Heart left ventricle (tissue), 16 donors: ENCODE measurements at places on chromosomes 1 and 21. TPM values are rescaled to one million over a fixed set of nuclear protein-coding genes. Genes with fewer than 3 reads are reported as not detected.

ATP1A4 gene
- polyA plus RNA-seq, result 0.12 TPM

TGFB2 gene
- polyA plus RNA-seq, result 2.3 TPM

OLIG2 gene
- not detected for polyA plus RNA-seq

DNA sequence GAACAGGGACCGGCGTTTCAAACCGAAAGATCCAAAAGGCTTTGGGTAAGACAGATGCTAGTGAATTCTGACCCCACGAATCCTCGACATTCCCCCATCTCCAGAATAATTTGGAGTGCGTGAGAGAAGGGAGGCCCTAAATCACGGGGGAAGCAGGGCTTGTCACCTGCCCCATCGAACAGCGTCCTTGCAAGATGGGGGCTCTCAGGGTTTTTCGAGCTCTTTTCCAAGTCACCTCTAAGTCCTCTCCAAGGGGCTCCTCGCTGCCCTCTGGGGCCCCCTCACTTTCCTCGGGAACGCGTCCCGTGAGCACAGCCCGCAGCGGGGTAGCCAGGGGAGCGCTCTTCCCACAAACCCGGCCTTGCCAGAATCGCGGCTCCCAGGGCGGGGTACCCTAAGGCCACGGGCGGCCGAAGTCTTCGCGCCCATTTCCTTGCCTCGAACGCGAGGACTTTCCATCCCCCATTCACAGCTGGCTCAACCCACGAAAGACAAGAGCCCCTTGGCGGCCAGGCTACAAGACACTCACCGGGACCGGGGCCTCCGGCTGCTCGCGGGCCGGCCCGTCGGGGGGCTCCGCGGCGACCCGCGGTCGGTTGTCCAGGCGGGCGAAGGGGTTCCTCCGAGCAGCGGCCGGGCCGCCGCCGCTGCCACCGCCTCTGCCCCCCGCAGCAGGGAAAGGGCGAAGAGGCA lies 546 bp downstream of the DONSON start:
- no peak for DNase-seq

- no peak for DNase-seq
Observed at GRCh38 chr1:109620401-109620791, 759 bp downstream of the AMPD2 start.

RNF223 gene
- polyA plus RNA-seq, result not detected

SHISA4 gene
- polyA plus RNA-seq, result 53.2 TPM
